NCI-H1105 treated with DMSO at 0.1 percent for 48 hours (cell line): ENCODE measurements at places on chromosomes 2 and 18.

DNA sequence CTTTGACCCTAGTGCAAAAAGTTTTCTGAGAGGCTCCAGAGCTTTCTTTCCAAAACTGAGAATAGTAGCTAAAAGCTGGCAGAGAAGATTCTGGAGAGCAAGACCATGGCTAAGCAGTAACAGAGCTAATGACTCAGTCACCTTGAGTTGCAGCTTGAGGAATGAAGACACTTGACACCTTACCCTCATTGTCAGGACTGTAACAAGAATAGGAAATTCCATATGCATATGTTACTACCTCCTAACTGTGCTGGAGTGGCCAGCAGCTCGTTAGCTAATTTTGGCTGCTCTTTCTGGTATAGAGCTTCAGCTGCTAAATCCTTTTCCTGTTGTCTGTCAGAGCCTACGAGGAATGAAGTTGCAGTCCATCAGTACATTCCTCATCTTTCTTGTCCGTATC, 68.6 kb upstream of the LHCGR start:
- DNase-seq = no peak

- DNase-seq = no peak
Measured at GRCh38 chr2:102657770-102658169, 38.4 kb downstream of the SLC9A2 start.

- DNase-seq = no peak
Measured at GRCh38 chr2:222946700-222947287, 86.0 kb downstream of the ACSL3 start.

GRCh38 chr2:85134255-85134895, 1.2 kb downstream of the TCF7L1 start:
- DNase-seq = no peak

GRCh38 chr2:53210538-53210937, 557.1 kb upstream of the CHAC2 start:
- no peak for DNase-seq

GRCh38 chr2:68811364-68811763, 59.8 kb downstream of the BMP10 start:
- no peak for DNase-seq

DNA sequence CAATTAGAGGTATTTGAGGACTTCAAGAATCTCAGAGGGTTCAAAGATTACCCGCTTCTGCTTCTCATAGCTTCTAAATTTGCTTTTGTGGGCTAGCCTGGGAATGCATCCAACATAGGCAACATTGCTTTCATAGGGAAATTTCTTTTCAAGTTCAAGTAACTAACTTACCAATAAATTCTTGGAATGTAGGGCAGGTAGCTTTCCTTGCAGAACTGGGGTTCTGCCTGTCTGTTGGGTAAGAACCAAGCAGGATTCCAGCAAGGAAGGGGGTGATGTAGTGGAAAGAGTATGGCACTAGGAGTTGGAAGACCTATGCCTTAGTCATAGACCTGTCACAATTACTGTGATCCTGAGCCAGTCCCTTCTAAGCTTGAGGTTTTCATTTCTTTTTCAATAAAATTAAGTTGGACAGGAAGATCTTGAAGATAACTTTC, 164.1 kb downstream of the FHOD3 start:
- DNase-seq = no peak

DNA sequence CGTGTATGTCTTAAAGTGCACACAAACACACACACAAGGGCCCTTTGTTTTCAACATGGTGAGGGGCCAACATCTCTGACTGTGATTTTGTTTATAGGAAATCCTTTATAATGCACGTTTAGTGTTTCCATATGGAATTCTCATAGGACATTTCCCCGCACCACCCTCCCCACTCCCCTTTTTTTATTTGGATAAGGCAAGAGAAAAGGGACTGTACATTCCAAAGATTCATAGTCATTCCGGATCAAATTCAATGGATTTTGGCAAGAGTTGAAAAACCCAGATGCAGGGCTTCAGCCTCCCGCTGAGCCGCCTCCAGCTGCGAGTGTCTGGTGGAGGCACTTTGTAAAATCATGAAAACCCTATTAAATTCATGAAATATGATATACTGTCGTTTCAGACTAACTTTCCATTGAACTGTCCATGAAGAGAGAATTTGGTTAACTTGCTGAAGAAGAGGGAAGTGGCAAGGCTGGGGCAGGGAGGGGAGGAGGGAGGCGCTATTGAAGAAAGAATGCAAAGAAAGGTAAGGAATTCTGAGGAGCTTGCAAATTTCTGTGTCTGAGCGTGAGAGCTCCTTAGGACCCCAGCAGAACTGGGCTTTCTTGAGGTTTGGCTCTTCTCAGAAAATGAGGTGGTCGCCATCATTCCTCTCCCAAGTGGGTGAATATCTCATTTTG, 25.8 kb upstream of the SLC14A2 start:
- DNase-seq = no peak

DNA sequence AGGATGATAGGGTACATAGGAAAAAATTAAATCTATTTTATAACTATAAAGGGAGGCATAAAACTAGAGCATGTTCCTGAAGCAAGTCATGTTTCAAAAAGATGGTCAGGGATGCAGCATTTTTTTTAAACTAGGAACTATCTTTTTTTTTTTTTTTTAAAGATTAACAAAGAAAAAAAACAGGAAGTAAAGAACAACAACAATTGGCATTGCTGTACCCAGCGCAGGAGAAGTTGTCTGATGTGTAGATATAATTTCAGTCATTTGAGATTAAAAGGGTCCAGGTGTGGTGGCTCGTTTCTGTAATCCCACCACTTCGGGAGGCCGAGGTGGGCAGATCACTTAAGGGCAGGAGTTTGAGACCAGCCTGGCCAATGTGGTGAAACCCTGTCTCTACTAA, 41.5 kb downstream of the PMAIP1 start:
- DNase-seq = no peak

DNA sequence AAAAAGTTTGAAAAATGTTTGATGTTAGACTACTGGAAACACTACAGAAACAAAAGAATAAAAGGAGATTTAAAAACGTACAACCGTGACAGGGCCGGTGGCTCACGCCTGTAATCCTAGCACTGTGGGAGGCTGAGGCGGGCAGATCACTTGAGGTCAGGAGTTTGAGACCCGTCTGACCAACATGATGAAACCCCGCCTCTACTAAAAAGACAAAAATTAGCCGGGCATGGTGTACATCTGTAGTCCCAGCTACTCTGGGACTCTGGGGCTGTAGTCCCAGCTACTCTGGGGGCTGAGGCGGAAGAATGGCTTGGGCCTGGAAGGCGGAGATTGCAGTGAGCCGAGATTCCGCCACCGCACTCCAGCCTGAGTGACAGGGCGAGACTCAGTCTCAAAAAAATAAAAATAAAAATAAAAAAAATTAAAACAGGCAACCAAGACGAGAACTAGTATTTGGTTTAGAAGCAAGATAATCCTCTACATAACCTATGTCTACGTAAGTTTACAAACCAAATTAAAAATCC, 5.8 kb downstream of the SP3 start:
- DNase-seq = no peak

- no peak for DNase-seq
Measured at GRCh38 chr18:13464432-13465123, 246.0 kb downstream of the LDLRAD4 start.

- DNase-seq = no peak
Measured at GRCh38 chr2:195646424-195646823, 10.6 kb upstream of the SLC39A10 start.

DNA sequence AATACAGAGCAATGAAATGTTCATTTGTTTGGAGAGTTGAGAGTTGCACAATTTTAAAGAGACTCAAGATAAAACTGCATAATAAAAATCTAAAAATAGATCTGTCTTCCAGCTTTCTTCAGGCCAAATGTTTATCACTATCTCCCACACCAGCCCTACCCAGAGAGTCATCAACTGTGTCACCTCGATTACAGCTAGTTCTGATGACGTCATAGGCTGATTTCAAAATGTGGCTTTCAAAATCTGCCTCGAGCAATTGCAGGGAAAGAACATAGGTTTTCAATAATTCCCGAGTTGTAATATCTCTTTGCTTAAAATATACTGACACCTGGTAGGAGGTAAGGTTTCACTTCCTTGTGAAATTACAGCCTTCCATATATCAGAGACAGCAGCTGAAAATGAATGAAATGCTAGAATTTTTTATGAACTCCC, 677.6 kb upstream of the ID2 start:
- no peak for DNase-seq

- DNase-seq = no peak
Measured at GRCh38 chr18:31225668-31226067, 63.0 kb upstream of the DSC1 start.

DNA sequence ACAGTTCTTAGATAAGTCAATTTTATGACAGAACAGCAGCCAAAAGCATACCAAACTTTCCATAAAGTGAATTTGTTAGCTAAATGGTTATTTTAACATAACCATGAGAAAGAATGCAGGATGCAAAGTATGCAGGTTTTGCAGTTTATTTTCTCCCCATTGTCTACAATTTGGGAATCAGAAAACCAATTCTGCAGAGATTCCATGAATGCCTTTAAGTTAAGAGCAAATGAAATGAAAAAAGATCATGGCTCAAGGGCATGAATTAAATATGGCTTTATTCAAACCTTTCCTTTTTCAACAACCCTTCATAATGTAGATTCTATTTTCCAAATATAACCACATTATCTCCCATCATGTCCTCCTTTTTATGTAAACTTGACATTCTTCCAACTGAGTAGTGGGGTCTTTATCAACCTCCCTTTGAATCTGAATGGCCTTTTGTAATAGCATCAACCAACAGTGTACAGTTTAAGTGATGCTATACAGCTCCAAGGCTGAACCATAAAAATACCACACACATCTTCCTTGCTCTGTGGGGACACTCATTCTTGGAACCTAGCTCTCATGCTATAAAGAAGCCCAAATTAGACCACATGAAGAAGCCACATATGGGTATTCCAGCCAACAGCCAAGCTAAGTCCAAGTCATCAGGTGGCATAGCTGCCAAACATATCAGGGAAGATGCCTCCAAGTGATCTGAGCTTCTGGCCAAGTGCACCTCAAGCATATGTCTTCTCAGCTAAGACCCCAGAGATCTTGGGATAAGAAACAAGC, 49.8 kb downstream of the PIAS2 start:
- DNase-seq = no peak
